ENCODE measurements at places on chromosomes 13 and 19.
A peak's percentile ranks its signal among the peaks of the same experiment; 100 is the strongest.

DNA sequence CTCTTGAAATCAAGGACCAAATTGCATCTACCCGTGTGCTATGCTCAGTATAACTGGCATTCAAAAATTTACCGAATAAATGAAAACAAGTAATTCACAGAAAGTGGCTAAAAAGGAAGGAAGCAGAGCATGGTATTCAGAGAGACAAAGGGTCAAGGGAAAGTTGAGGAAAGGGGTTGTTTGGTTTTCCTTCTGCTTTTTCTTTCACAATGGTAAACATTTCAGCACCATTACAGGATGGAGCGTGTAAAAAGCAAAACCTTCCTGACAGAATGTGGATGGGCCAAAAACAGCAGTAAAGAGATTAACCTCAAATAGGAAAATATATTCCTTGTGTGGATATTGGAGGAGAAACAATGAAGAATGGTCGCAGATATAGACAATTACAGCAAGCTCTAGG is 14.8 kb downstream of the DIAPH3 start:
- no peak for DNase-seq

DNA sequence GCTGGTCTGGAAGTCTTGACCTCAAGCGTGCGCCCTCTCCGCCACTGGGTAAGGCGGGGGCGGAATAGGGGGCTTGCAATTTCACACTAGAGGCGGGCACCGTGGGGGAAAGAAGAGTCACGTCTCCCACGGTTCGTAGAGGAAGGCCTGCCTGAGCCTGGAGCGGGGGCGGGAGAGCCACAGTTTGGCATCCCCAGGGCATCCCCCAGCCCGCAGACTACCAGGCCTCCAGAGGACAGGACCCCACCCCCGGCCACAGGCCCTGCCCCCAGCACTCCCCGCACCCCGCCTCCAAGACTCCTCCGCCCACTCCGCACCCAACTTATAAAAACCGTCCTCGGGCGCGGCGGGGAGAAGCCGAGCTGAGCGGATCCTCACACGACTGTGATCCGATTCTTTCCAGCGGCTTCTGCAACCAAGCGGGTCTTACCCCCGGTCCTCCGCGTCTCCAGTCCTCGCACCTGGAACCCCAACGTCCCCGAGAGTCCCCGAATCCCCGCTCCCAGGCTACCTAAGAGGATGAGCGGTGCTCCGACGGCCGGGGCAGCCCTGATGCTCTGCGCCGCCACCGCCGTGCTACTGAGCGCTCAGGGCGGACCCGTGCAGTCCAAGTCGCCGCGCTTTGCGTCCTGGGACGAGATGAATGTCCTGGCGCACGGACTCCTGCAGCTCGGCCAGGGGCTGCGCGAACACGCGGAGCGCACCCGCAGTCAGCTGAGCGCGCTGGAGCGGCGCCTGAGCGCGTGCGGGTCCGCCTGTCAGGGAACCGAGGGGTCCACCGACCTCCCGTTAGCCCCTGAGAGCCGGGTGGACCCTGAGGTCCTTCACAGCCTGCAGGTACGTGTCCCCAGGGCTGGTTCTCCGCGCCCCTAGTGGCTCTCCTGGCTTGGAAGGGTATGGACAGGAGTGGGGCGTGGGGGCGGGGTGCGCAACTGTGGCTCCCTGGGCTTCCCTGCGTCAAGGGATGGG is at the start of gene ANGPTL4:
TSS of gene ANGPTL4 (plus strand) at position 353 of the 969 bp plus-strand sequence. CDS start at position 520, 167 bp downstream.
- DNase-seq, result peak; percentile 76

DNA sequence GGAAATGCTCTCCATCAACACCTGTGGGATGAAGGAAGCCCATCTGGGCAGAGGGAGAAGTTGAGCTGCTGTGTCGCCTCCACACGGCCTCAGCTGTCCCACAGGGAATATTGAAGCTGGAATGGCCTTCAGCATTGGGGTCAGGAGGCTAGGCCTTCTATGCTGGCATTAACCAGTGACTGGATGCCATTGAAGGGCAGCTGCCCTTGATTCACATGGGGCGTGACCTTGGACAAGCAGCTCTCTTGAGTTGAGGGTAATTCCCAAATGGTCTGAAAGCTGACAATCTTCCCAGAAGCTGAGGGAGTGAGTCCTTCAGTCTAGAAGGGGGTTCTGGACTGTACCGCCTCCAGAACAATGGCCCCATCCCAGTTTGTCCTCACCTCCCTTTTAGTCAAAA is 6.7 kb downstream of the BCL3 start:
- no peak for DNase-seq

DNA sequence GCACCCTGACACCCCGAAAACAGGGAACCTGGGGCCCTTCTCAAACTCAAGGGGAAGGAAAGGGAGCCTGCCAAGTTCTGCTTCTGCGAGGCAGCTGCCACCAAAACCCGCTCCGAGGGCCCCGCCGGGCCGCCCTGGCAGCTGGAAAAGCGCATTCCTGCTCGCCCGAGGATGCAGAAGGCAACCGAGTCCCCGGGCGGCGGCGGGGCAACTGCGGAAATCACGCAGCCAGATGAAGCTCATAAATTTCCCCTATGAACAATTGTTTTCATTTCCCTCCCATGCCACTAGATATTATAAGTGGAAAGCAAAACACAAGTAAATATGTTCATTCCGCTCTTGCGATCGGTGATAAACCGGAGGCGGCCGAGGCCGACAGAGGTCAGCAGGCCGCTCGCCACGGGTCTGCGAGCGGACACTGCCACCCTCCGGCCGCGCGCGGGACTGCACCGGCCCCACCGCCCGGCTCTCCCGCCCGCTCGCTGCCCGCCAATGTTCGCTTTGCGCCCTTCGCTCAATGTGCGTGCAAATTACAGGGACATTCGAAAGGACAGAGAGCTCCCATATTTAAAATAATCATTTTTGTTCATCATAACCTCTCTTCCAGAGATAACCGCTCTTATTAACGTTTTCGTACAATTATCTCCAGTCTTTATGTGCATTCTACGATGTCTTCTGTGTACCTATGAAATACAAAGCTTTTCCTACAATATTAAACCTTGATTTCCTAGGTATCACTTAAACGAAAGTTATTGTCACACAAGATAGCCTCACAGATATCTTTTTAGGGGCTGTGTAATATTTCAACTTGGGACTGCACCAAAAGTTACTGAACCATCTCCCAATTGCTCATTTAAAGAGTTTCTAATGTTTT is 120.8 kb upstream of the ZNF507 start:
- peak; percentile 38 for DNase-seq

GRCh38 chr19:16019691-16020448 is 56.4 kb upstream of the TPM4 start:
- no peak for DNase-seq

DNA sequence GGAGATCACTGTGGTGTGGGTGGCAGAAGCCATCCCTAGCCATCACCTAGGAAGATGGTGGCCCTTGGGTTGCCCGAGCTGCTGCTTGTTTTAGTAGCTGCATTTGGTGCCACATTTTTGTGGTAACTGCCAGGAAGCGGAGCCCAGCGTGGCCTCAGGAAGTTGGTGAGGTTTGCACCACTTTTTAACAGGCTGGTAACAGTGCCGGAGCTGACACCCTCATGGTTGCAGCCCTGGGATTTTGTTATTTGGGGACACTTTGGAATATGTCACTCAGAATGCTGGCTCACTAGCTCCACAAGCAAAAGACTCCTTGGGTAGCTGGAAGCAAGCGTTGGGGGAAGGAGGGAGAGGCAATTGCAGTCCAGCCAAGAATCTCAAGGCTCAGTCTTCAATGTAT is 22.1 kb downstream of the ACTN4 start:
- DNase-seq, result no peak

GRCh38 chr19:28443361-28443760 is 769.6 kb downstream of the UQCRFS1 start:
- DNase-seq, result no peak

GRCh38 chr19:1875646-1876495 is 9.4 kb downstream of the ABHD17A start:
- DNase-seq, result peak; percentile 93

DNA sequence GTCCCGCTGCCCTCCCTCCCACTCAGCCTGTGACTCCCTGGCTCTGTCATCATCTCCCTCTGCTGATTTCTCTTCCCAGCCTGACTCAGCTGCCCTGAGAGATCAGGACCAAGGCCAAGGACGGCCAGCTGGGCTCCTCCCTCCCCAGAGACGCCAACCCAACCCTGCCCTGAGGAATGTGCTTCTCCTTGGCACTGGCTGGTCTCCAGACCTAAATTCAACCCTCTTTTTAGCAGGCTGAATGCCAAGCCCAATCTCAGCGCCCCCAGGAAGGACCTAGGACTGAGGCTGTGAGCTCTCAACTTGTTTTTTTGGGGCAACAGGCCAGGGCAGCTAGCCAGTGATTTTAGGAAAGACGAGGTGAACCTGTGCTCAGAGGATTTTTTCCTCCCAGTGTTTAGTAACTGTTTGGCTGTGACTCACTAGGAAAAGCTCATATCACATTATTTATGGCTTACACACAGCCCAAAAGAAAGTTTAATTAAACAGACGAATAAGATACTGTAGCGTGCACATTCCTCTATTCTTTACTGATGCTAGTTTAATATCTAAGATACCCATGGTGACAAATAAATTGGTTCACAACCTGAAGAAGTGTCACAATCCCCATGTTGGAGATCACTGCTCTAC is 7.4 kb upstream of the IGFL1 start:
- DNase-seq, result no peak

GRCh38 chr19:42325896-42326771 is 699 bp downstream of the MEGF8 start:
- no peak for DNase-seq

DNA sequence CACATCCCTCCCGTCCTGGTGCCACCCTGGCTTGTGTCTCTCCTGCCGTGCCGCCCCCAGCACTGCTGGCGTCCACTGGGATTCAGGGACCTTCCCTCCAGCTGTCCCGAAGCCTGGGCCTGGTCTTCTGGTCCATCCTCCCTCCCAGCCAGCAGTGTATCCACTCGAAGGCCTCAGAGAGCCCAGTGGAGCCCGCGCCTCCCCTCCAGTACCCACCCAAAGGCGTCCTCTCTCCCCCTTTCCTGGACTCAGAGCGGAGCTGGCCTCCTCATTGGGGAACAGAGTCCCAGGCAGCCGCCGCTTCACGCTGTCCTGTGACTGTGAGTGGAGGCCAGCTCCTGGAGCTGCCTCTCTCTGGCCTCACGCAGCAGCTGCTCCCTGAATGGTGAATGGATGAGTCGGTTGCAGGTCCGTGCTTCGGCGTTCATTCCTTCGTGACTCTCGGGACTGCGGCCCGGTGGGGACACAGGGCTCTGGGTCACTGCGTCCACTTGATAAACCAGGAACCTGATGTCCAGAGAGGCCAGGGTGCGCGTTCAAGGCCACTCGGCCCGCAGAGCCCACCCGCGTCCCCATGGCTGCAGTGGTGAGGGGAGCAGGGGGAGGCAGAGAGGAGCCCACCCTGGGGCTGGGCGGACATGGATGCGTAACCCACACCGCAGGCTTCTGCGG is 12.1 kb downstream of the ONECUT3 start:
- no peak for DNase-seq

DNA sequence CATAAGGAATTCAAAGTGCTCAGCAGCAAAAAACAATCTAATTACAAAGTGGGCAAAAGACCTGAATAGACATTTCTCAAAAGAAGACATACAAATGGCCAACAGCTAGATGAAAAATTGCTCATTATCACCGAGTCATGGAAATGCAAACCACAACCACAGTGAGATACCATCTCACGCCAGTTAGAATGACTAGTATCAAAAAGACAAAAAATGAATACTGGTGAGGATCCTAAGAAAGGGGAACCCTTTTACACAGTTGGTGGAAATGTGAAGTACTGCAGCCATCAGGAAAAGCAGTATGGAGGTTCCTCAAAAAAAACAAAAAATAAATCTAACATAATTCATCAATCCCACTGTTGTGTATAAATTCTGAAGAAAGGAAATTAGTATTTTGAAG is 1206.1 kb downstream of the EFNB2 start:
- DNase-seq, result no peak

- DNase-seq, result no peak
Observed at GRCh38 chr13:47480121-47480520, 521.0 kb downstream of the SUCLA2 start.

GRCh38 chr19:48398102-48398374 is 4.6 kb downstream of the GRIN2D start:
- no peak for DNase-seq

DNA sequence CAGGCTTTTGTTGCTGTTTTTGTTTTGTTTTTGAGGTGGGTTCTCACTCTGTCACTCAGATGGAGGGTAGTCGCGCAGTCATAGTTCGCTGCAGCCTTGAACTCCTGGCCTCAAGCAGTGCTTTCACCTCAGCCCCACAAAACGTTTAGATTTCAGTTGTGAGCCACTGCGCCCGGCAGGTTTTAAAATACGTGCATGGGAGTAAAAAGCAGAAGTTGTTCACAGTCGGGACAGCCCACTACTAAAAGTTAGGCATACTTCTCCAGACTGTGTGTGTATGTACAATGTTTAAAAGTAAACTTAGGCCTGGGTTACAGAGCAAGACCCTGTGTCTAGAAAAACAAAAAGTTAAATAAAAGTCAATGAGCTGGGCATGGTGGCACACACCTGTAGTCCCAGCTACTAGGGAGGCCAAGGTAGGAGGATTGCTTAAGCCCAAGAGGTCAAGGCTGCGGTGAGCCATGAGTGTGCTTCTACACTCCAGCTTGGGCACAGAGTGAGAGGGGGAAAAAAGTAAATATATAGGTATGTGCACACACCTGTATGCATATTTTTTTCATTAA is 6.1 kb downstream of the SAFB start:
- DNase-seq, result no peak

DNA sequence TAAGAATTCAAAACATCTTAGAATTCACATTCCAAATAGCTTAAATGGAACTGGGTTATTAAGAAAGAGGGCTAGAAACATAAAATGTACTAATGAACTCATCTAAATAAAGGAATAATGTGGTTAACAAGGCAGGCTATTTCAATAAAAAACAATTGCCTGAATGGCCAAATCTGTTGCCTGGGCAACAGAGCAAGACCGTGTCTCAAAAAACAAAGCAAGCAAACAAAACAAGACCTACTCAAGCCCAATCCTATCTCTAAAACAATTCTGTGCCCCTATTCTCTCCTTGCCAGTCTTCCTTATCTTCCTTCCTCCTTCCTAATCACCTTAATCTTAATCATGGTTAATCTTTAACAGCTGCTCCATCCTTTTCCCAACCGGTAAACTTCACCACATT is 12.1 kb downstream of the IGFL1 start:
- no peak for DNase-seq

DNA sequence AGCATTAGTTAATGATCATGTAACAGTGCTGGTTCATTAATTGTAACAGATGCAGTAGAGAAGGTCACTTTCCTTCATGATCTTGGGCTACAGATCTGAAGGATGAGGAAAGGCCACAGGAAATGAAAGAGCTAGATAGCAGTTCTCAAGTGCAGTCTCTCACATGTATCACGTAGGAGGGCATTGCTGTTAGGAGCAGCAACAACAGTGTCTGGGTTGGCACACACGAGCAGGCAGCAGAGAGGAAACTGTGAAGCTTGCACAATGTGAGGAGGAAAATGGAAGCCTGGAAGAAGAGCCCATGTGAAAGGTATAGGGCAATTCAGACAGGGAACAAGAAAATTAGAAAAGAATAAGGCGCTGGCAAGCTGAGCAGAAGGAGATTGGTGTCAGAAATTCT is 1741.5 kb downstream of the PCDH9 start:
- DNase-seq, result no peak

DNA sequence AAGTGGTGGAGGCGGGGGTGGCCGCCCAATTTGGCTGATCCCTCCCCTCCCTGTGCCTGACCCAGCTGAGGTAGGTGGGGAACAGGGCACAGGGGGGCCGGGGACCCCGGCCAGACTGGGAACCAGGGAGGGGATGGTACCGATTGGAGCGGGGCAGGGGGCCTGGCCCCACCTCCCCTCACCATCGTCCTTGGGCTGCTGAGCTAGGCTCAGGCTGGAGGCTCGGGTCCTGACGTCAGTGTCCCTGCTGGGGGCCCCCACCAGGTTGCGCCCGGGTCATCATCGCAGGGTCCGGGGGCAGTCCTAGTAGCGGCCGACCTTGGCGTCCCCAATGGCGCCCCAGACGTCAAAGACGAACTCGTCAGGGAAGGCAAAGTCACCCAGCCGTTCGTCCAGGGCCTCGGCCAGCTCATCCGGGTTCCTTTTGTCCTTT is 3.0 kb upstream of the PTGER1 start:
- no peak for DNase-seq
